ENCODE measurements at places on chromosomes 13 and 19.

- DNase-seq, result peak; percentile 93
Measured at GRCh38 chr19:47274071-47274890, at the start of gene INAFM1. Gene INAFM1, plus strand, starts transcription at chr19:47274885. Its CDS starts 35 bp downstream, at chr19:47274920.

DNA sequence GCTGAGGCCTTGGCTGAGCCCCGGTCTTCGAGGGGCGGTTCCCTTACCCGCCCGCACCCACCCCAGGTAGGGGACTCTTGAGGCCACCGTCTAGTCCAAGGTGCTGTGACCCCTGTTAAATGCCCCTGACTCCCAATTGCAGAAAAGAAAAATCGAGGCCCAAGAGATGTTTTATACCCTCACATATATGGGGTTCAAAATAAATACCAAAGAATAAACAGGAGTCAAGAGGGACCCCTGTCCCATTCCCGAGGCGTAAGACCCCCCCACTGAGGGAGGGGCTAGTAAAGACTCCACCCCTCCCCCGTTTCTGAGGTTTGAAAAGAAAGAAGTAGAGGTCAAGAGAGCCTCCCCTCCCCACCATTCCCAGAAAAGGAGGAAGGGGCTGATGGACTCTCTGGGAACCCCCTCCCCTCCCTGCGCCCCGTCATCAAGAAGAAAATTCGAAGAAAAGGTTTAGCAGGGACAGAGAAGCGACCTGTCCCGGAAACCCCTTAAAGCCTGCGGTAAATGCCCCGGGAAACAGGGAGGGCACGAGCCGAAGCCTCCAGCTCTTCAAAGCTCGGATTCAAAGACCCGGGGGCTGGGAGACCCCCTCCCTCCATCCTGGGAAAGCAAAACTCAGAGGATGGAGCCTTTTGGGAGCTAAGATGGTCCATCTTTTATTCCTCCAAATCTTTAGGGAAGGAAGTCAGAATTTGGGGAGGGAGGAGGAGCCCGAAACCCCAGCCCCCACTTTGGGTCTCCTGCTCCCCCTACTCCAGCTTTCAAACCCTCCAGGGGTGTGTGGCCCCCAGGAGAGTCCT is 755 bp upstream of the RAB3A start:
- DNase-seq, result no peak

DNA sequence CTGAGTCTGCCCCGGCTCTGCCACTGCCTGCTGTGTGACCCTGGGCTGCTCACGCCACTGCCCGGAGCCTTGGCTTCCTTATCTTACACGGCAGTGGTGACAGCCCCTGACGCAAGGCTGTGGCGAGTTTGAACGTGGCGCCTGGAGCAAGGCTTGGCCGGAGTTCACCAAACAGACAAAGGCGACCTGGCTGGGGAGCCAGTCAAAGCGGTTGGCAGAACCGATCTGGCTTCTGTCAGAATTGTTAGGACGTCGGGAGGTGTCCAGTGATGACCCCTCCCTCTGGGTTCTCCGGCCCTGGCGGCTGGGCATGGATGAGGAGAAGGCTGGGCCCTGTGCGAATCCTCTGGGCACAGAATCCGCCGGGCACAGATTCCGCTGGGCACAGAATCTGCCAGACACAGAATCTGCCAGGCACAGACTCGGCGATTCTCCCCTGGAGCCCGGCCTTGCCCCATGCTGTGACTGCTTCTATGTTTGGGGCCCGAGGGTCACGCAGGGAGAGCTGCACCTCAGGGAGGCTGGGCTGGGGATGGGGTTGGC is 11.7 kb upstream of the TMEM255B start:
- DNase-seq, result no peak

- peak; percentile 83 for DNase-seq
Measured at GRCh38 chr13:44667943-44668342, 91.8 kb upstream of the TSC22D1 start.

DNA sequence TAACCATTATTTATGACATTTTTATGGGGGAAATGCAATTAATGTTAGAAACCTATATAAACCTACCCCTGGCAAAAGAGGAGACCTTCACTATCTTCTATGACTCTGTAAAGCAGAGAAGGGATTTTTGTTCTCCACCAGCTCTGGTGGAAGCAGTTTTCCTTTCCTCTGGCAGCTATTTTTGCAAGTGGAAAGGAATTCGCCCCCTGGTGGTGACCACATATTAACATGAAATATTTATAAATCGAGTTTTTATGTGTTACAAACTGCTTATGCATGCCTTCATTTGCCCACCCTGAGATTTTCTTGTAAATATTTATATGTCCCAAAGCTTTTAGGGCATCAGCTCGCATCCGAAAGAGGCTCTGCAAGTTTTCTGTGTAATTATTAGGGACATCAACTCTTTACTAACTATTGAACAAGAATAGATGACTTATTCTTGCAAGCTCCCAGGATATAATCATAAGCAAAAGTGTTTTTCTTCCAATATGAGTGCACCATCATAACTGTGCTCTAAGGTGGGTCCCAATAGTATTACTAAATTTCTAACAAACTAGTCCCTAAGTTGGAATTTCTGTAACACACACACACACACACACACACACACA is 62.4 kb downstream of the SERTM1 start:
- peak; percentile 55 for DNase-seq

DNA sequence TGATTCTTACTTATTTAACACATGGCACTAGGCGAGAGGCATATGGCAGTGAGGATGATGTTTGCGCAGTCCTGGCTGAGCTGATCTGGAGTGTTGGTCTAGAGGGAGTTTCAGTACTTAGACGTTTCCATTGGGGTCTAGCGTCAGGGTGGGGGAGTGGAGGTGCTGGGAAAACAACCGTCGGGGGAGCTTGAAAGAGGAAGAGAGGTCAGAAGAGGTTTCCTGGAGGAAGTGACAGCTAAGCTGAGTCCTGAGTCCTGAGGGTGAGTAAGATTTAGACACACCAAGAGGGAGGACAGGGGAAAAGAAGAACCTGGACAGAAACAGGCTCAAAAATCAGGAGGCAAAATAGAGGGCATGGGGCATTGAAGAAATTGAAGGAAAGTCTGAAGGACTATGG is 81.4 kb downstream of the ALOX5AP start:
- no peak for DNase-seq

- DNase-seq, result peak; percentile 77
Measured at GRCh38 chr19:5966215-5966614, 11.7 kb downstream of the RANBP3 start.

Data from fibroblast of skin of right biceps (primary cell).